Mammary microvascular endothelial cell (primary cell): ENCODE measurements at places on chromosomes 4 and X. TPM values are rescaled to one million over a fixed set of nuclear protein-coding genes. Genes with fewer than 3 reads are reported as not detected.

Gene GPM6B
- 0.25 and 0.47 TPM in 2 replicates for total RNA-seq

Gene RNF175
- total RNA-seq = not detected in 2 replicates

Gene TBX22
- total RNA-seq = not detected in 2 replicates

Gene TDO2
- not detected in 2 replicates for total RNA-seq

Gene HELQ
- total RNA-seq = 6.3 and 7.8 TPM in 2 replicates

Gene GYG2
- total RNA-seq = 0.05 TPM in 1 of 2 replicates, not detected in the other
